Suprapubic skin (tissue), 4 donors: ENCODE measurements at places on chromosomes 2 and 18. TPM values are rescaled to one million over a fixed set of nuclear protein-coding genes. Genes with fewer than 3 reads are reported as not detected.

- DNase-seq = no peak
Observed at GRCh38 chr2:154709215-154709614, 10.7 kb downstream of the KCNJ3 start.

- no peak for DNase-seq
Observed at GRCh38 chr18:9135912-9136314, 668 bp upstream of the ANKRD12 start.

DNA sequence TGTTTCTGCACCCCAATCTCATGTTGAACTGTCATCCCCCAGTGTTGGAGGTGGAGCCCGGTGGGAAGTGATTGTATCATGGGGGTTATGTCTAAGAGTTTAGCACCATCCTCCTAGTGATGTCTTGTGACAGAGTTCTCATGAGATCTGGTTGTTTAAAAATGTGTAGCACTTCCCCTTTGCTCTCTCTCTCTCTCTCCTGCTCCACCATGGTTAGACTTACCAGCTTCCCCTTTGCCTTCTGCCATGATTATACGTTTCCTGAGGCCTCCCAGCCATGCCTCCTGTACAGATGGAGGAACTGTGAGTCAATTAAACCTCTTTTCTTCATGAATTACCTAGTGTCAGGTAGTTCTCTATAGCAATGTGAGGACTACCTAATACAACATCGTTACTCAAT lies 396.9 kb upstream of the LRATD1 start:
- DNase-seq = no peak

ALPG gene
- not detected for total RNA-seq

DNA sequence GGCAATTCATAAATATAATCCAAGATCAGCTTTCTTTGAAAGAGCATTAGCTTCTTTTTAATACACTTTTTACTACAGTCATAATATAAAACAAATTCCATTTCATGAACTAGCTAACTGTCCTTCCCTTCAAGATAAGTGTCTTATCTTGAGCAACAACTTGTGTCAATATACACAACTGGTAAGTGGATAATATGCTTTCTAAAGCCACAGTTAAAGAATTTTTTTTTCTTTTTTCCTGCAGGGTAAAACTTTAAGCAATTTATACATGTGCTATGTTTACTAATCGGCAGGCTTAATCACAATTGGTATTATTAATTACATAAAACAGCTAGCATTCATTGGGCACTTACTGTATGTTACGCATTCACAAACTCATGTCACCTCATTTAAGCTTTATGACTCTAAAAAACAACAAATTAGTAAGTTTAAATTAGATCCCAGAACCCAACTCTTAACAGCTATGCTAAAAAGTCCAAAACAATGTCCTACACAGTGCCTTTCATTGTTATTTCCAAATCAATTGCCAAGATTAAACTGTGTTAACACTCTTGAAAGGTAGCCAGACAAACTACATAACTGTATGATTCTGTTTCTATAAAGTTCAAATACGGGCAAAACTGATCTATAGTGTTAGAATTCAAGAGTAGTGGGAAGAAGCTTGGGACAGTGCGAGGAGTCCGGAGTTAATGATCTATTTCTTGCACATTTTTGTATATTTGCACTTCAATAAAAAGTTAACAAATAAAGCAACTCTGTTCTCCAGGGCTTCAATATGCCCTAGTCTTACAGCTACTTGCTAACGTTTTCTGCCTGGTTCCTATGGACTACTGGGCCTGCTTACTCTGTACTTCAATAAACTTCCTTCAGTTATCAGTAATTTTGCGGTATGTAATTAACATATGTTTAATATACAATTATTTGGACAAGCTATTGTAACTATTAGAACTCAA lies 6.0 kb downstream of the TXNL1 start:
- DNase-seq = no peak

REG3G gene
- not detected for total RNA-seq

GRCh38 chr2:144824306-144825080 lies 304.6 kb upstream of the ZEB2 start:
- DNase-seq = no peak

PSTPIP2 gene
- total RNA-seq = 7.5 TPM

DNA sequence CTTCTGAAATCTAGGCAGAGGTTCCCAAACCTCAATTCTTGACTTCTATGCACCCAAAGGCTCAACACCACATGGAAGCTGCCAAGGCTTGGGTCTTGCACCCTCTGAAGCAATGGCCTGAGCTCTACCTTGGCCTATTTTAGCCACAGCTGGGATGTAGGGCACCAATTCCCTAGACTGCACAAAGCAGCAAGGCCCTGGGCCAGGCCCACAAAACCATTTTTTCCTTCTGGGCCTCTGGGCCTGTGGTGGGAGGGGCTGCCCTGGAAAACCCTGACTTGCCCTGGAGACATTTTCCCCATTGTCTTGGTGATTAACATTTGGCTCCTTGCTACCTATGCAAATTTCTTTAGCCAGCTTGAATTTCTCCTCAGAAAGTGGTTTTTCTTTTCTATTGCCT lies 315.2 kb downstream of the DCDC2C start:
- no peak for DNase-seq

DNA sequence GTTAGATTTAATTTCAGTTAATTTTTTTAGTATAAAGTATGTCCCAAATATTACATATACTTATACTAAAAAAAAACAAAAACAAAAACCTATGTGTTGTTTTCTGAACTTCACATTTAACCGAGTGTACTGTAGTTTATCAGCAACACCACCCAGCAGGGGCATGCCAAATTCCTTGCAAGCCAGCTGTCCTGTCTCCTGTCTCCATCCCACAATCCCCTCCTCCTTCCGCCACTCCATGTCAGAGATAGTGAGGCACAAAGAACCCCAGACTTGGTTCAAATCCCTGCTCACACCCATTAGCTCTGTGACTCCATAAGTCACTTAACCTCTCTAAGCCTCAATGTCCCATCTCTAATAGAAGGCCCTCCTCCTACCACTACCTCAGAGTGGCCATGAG lies 9.4 kb downstream of the CHST10 start:
- DNase-seq = no peak

DNA sequence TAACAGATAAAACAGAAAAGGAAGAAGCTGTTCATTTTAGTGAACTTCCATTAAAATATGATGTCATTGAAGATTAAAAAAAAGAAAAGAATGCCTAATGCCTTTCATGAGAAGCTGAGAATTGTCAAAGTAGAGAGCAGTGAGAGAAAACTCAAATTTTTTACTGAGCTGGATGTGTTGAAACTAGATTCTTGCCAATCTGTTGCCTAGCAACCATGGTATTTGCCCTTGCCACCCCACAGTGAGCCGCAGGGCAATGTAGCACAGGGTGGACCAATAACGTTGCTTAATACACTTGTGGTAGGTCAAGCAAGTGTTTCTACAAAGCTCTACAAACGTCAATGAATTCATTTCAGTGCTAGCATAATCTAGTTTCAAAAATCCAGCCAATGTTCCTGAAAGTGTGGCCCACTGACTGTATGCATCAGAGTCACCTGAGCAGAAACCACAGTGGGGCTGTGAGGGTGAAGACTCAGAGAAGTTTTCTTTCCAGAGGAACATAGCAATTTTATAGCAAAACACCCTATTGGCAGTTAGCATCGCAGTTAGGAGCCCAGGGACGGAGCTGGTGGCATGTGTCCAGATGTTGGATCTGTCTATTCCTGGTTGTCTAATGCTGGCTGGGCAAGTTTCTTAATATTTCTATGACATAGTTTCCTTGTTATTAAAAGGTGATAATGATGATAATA lies 132.2 kb downstream of the DOCK10 start:
- peak; percentile 74 for DNase-seq

- no peak for DNase-seq
Observed at GRCh38 chr18:49618742-49619681, 57.2 kb downstream of the LIPG start.

- DNase-seq = no peak
Observed at GRCh38 chr2:10406016-10406415, 42.1 kb downstream of the ODC1 start.

DNA sequence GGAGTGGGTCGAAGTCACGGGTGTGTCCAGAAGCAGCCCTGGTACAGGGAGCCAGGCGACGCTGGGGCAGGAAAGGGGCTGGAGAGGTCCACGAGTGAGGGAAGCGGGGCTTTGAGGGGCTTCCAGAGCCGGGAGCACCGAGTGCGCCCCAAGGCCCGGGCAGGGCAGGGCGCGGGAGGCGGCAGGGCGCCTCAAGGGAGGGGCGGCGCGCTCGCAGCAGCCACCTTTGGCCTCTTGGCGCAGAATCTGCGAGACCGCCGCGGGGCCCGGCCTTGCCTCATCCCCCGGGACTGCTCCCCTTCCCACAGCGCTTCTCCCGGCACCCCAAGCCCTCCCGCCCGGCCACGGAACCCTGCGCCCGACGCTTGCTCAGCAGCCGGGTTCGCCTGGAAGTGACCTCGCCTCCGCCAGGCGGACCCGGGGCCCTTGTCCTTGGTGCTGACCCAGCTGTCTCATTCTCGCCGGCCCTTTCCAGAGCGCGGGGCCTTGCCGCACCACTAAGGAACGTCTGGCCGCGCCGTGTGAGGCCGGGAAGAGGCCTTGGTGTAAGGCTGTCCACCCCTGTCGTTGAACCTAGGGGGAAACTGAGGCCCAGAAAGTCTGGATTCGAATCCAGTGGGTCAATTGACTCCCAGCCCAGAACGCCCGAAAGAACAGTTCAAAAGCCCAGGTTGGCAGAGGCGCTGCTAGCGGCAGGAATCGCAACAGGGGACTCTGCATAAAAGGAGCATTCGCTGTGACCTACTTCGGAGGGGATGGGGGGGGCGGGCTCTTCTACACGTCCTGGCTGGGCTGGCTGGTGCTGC lies 584 bp upstream of the DNER start:
- no peak for DNase-seq

GRCh38 chr2:65450393-65450792 lies 18.0 kb upstream of the SPRED2 start:
- no peak for DNase-seq

DNA sequence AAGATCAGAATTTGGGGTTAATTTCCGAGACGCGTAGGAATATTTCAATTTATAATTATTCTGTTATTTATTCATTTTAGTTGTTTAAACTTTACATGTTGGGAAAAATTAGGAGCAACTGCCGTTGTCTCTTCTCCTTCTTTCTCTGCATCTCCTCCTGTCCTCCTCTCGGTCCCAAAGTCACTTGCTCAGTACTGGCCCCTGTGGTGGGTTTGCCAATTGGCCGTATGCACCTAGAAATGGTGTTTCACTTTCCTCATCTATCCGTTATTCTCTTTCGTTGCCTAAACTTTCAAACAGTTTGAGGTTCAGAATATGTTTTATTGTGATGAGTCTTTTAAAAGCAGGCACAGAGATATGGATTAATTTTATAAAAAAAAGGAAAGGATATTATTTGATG lies 517.9 kb downstream of the PLCL1 start:
- DNase-seq = no peak

DNA sequence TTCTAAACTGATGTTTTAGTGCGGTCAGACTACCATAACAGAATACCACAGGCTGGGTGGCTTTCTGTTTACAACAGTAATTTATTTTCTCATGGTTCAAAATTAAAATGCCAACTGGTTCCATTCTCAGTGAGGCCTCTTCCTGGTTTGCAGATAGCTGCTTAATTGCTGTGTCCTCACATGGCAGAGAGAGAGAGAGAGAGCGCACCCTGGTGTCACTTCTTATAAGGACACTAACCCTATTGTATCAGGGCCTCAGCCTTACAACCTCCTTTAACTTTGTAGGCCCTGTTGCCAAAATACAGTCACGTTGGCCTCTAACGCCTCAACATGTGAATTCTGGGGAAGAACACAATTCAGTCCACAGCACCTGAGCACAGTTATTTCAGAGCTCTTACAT lies 37.5 kb upstream of the ZNF385B start:
- DNase-seq = no peak

GRCh38 chr2:223469270-223470046 lies 132.7 kb downstream of the SCG2 start:
- peak; percentile 80 for DNase-seq

DNA sequence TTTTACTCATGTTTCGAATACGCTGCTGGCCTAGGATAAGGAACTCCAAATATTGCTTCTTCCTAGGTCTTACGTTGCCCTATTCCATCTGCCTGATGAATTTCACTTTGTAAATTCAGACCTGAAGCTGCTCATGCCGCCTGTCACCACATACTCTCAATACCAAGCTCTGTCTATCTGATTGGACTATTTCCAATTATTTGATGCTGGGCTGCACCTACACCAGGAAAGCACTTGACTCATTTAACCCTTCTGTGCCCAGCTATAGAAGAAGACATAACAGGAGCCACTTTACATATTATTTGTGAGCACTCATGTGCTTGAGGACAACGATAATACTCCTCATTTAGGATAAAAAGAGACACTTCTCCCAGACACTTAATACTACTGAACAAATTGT lies 1293.9 kb upstream of the LRRTM1 start:
- no peak for DNase-seq

- no peak for DNase-seq
Observed at GRCh38 chr2:61135510-61135909, 26.5 kb upstream of the C2orf74 start.

DNA sequence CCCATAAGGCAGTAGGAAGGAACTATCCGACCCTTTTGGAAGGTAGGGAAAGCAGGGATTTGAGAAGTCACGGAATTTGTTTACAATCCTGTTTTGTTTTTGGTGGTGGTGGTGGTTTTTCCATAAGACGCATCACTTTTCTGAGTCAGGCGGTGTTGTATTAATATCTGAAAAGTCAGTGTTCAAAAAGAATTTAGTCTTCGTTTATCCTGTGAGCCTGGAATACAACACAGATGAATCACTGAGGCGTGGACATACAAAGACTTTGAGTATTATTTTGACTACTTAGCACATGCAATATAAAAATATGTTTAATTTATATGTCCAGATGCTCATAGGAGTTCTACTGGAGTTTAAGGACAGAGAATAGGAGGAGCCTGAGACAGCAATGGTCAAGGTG lies 785 bp downstream of the ZNF892 start:
- no peak for DNase-seq
